IPS DF 6.9 (cell line): ENCODE measurements at places on chromosomes 5 and 9.

GRCh38 chr9:89465726-89466308 lies 32.1 kb downstream of the SEMA4D start:
- H3K36me3 ChIP-seq = no peaks in the 10 kb centered on the region
- no peaks in the 10 kb centered on the region for H3K27me3 ChIP-seq
- H3K4me3 ChIP-seq = no peak overlapping the region
- peaks cover 20% of the 10 kb centered on the region for H3K4me1 ChIP-seq

DNA sequence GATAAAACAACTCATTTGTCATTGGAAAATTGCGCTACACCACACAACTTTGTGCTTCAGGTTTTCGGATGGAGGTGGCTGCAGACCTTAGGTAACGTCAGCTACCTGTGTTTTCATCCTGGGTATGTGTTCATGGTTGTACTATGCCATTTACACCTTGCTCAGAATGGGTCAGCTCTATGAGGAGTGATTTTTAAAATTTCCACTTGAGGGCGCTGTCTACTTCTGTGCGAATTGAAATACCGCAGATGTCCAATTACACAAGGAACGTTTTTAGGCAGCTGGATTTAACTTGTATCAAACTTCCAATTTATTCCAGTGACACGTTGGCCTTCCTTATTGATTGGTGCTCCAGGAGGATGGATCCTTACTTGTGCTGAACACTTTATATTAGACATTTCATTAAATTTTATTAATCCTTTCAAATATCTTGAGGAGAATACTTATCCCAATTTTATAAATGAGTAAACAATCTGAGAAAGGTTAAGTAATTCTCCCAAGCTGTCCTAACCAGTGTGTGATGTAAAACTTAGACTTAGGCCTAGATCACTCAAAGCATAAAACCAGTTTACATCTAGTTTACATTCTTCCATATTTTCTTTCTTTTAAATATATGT lies 23.4 kb downstream of the DMRTA1 start:
- no peaks in the 10 kb centered on the region for H3K27me3 ChIP-seq
- H3K4me1 ChIP-seq = no peaks in the 10 kb centered on the region
- no peak overlapping the region for H3K27ac ChIP-seq
- H3K36me3 ChIP-seq = no peaks in the 10 kb centered on the region

- no peak overlapping the region for H3K4me3 ChIP-seq
- no peak overlapping the region for H3K27ac ChIP-seq
- no peaks in the 10 kb centered on the region for H3K36me3 ChIP-seq
Observed at GRCh38 chr5:171750311-171750788, 35.3 kb upstream of the SMIM23 start.

- no peaks in the 10 kb centered on the region; the same call in 1 of the 2 replicates for H3K36me3 ChIP-seq
- no peak overlapping the region for H3K27ac ChIP-seq
- H3K4me1 ChIP-seq = no peaks in the 10 kb centered on the region
- H3K4me3 ChIP-seq = no peak overlapping the region
- DNase-seq = no peak
Observed at GRCh38 chr9:137380606-137381005, 42.4 kb downstream of the EXD3 start.

DNA sequence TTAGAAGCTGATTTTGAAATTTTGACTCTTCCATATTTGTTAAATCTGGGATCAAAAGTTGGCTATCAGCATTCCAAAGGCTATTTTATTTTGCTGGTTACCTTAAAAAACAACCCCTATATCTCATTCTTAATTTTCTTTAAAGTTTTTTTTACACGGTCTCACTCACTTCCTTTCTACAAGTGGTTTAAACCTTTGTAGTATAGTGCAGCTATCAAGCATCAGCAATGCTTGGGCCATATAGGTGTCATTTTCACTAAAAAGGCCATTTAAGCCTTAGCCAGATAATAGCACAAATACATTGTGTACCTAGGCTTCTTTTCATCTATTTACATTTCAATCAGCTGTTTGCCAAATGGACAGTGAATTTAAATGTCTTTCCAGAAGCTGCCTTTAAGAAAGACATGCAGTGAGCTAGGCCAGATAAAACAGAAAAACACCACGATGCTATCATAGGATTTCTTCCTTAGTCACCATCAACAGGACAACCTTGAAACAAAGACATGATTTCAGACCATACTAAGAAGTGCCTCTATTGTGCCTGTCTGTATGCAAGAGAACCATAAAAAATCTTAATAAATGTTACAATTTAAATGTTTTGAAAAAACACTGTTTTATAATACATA lies 104.2 kb downstream of the RAPGEF6 start:
- no peaks in the 10 kb centered on the region for H3K36me3 ChIP-seq
- H3K27me3 ChIP-seq = no peaks in the 10 kb centered on the region
- no peaks in the 10 kb centered on the region for H3K4me1 ChIP-seq
- no peak overlapping the region for H3K27ac ChIP-seq
- no peak for DNase-seq

DNA sequence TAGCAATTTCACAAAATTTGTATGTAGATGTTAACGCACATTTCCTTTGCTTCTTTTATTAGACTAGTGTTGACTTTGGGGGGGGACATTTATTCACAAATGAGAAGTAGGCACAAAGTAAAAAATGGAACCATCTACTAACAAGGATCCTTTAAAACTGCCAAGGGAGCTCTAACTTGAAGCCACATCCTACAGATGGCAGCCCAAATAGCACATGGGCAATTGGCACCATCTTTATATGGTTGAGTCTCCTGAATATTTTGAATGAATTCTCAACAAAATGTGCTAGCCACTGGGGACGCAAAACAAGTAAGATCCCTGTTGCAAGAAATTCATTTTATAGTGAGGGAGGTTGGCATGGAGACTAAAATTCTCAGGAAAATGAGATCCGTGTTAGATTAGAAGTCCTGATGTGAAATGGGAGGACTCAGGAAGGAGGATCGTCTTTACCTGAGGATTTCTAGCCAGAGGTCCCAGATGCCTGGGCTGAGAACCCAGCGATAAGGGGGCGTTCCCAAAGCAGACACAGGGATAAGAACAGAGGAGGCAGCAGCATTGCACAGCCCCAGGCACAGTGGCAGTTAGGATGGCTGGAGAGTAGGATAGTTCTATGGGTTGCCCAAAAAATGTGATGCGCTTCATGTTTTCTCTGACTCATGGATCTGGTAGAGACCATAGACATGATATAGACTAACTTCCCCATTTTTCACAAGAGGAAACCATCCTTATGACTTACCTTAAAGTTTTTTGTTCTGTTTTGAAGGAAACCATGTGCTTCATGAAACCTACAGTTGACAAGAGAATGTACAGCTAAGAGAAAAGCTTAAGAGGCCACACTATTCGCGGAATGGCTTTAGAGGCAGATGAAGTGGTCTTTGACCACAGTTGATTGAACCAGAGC lies 37.4 kb downstream of the C9orf152 start:
- no peak for DNase-seq
- H3K4me3 ChIP-seq = no peak overlapping the region

- peaks cover 14% of the 10 kb centered on the region for H3K4me1 ChIP-seq
- no peaks in the 10 kb centered on the region for H3K36me3 ChIP-seq
- H3K27me3 ChIP-seq = no peaks in the 10 kb centered on the region
- H3K27ac ChIP-seq = no peak overlapping the region
Observed at GRCh38 chr9:34555002-34555348, 32.2 kb upstream of the ENHO start.

DNA sequence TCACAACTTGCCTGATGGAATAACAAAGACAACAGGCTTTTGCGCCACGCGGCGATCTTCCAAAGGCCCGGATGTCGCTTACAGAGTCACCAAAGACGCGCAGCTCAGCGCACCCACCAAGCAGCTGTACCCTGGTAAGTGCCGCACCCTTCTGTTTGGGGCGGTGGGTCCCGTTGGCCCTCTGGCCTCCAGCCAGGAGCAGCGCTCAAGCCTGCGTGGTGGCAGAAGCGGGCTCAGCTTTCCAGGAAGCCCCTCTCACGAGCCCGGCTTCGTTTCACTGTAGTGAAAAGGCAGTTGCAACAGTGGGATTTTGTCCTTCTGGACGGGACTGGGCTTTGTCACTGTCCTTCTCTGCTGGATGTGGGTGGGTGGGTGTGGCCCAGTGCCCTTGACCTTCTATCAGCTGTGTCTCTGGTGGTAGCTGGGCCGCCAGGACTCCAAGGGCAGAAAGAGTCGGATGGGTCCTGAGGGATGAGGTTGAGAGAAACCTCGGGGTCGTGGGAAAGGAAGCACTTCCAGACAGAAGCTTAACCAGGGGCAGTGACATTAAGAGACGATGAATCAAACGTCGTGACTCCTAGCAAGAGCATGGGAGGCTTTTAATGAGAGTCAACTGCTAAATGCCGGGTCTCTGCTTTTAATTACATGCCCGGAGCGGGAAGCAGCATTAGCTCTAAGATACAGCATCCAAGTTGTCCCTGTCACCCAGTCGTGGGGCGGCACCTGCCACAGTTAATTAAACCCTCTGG lies 49.5 kb downstream of the COL5A1 start:
- no peak for DNase-seq
- H3K4me1 ChIP-seq = no peaks in the 10 kb centered on the region; the same call in 1 of the 2 replicates
- H3K36me3 ChIP-seq = no peaks in the 10 kb centered on the region; the same call in 1 of the 2 replicates
- H3K27me3 ChIP-seq = no peaks in the 10 kb centered on the region
- no peak overlapping the region for H3K4me3 ChIP-seq
- H3K27ac ChIP-seq = no peak overlapping the region

- H3K4me3 ChIP-seq = no peak overlapping the region
- no peak for DNase-seq
- H3K4me1 ChIP-seq = no peaks in the 10 kb centered on the region
- no peak overlapping the region for H3K27ac ChIP-seq
- no peaks in the 10 kb centered on the region for H3K27me3 ChIP-seq
Observed at GRCh38 chr9:134044944-134045343, 19.7 kb downstream of the BRD3OS start.

GRCh38 chr9:129776938-129777768 lies 24.3 kb upstream of the PTGES start:
- no peak for DNase-seq
- peaks cover 2% of the 10 kb centered on the region; the same call in 1 of the 2 replicates for H3K4me1 ChIP-seq
- H3K36me3 ChIP-seq = no peaks in the 10 kb centered on the region
- H3K4me3 ChIP-seq = no peak overlapping the region
- H3K27ac ChIP-seq = no peak overlapping the region

GRCh38 chr9:14445946-14446345 lies 132.0 kb upstream of the NFIB start:
- H3K4me1 ChIP-seq = no peaks in the 10 kb centered on the region
- no peak overlapping the region for H3K4me3 ChIP-seq
- H3K27ac ChIP-seq = no peak overlapping the region
- no peaks in the 10 kb centered on the region for H3K36me3 ChIP-seq
- no peak for DNase-seq

DNA sequence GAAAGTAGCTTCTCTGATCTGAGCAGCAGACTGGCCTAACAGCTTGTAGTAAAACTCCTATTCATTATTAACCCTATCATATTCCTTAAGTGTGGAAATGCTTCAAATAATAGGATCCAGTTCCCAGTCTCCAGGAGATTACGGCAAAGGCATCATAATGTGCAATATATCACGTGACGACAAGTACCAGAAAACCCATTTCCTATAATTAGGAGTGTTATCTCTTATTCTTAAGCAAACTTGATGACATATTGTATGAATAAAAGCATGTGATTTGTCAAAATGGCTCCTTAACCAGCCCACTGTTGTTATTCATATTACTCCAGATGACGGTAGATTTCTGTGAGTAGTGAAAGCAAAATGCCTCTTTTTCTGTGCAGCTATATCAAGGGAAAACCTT lies 2.9 kb downstream of the SV2C start:
- H3K27ac ChIP-seq = no peak overlapping the region
- no peaks in the 10 kb centered on the region for H3K36me3 ChIP-seq
- no peak overlapping the region for H3K4me3 ChIP-seq
- peaks cover 41% of the 10 kb centered on the region for H3K27me3 ChIP-seq
- no peak for DNase-seq
- H3K4me1 ChIP-seq = peaks cover 2% of the 10 kb centered on the region; the same call in 1 of the 2 replicates

DNA sequence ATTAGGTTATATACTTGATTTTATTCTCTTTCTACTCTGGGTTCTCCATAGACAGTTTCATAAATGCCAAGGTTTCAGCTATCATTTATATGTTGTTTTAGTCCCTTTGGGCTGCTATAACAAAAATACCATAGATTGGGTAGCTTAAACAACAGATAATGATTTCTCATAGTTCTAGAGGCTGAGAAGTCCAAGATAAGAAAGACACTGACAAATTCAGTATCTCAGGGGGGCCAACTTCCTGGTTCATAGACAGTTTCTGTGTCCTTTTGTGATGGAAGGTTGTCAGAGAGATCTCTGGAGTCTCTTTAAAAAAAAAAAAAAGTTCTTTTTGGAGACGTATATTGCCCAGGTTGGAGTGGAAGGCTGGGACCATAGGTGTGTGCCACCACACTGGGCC lies 113.3 kb downstream of the SCAMP1 start:
- no peaks in the 10 kb centered on the region for H3K4me1 ChIP-seq
- H3K27ac ChIP-seq = no peak overlapping the region
- DNase-seq = no peak
- no peaks in the 10 kb centered on the region for H3K27me3 ChIP-seq

GRCh38 chr5:78761840-78762239 lies 113.3 kb upstream of the LHFPL2 start:
- no peak for DNase-seq
- H3K27me3 ChIP-seq = no peaks in the 10 kb centered on the region
- H3K4me3 ChIP-seq = no peak overlapping the region
- no peaks in the 10 kb centered on the region for H3K36me3 ChIP-seq
- no peak overlapping the region for H3K27ac ChIP-seq

DNA sequence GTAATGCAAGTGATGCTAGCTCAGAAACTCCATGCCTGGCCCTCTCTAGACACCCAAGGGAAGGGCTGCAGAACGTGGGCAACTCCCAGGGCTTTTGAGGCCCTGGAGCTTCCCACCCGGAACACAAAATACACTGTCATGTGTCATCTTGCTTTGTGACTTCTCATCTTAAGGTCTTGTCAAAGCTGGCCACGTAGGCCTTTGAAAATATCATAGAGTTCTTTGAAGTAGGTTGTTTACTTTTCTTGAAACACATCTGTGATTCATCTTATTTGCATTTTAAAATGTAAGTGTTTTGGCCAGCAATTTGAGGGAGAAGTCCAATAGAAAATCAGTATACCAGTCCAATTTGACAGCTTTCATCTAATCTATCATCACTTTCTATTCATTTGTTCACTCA lies 40.2 kb upstream of the PALM2AKAP2 start:
- H3K27ac ChIP-seq = no peak overlapping the region
- peaks cover 3% of the 10 kb centered on the region; the same call in 1 of the 2 replicates for H3K4me1 ChIP-seq
- no peaks in the 10 kb centered on the region for H3K36me3 ChIP-seq
- DNase-seq = no peak

DNA sequence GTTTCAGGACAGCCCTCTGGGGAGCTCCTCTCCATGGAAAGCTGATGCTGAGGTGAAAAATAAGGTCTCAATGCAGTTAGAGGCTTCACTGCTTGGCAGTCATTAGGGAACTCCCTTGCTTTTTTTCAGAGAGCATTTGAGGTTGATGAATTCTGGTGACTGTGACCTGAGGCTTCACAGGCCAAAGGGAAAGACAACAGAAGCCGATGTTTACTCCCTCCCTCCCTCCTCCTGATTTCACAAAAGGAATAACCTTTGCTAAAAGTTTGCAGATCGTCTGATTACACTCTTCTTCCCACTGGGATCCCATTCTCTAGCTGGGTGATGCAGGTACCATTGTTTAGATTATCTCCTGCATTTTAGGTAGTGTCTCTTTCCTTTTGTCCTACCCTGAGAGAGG lies 329.4 kb downstream of the KIF4B start:
- no peak for DNase-seq
- no peaks in the 10 kb centered on the region for H3K36me3 ChIP-seq
- no peaks in the 10 kb centered on the region for H3K27me3 ChIP-seq
- no peaks in the 10 kb centered on the region for H3K4me1 ChIP-seq

GRCh38 chr9:8659108-8659507 lies 859.5 kb upstream of the DMAC1 start:
- H3K27me3 ChIP-seq = no peaks in the 10 kb centered on the region
- H3K27ac ChIP-seq = no peak overlapping the region
- no peak for DNase-seq
- no peak overlapping the region for H3K4me3 ChIP-seq
- H3K4me1 ChIP-seq = no peaks in the 10 kb centered on the region
